ENCODE measurements at places on chromosomes 11 and 22.

DNA sequence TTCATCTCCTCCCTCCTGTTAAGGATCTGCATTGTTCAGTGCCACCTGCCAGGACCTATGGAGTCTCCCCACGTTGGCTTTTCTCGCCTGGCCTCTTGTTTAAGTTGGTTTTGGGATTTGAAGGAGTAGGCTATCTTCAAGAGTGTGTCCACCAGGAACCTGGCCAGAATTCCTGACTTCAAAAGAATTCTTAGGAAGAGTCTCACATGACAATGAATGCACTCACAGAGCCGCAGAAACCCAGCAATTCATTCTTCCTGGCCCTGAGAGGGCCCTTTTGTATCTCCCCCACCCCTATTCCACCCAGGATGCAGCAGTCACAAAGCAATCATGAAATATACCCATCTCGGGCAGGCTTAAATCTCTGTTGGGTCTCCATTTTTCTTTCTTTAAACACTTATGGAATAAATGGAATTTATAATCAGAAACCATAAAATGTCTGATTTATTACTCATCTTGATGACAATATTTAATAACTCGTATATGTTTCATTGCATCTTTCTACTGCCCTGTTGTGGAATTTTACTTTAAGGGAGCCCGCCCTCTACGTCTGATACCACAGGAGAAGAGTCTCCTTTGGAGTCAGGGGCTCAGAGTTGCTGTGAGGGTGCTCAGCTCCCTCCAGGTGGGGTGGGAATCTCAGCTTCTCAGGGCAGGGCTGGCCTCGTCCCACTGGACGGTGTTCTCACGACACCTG lies 507.0 kb downstream of the NTM start:
- no peak for DNase-seq

- peak; percentile 8 for DNase-seq
Measured at GRCh38 chr11:38791346-38791961, 2193.4 kb upstream of the RAG2 start.

- no peak for DNase-seq
Measured at GRCh38 chr22:32579529-32580220, 105.1 kb downstream of the FBXO7 start.

GRCh38 chr22:18121954-18122554 lies 11.4 kb downstream of the TUBA8 start:
- DNase-seq = no peak

DNA sequence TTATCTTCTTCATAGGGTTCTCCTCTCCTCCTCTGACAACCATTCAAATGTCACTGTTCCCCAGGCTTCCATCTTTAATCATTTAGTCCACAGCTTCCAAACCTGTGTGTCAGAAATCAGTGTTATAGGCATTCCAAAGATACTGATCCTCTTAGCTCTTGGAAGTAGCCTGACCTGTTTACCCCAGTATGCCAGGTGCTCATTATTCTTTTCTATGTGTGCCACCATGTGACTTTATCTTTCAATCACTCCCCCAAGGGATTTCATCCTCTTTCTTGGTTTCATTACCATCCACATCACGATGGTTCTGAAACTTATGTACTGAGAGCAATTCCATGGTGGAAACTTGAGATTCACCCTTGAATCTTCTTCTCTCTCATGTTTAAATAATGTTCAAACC lies 7.6 kb downstream of the POU2AF2 start:
- no peak for DNase-seq

GRCh38 chr11:35227576-35228327 lies 88.8 kb downstream of the CD44 start:
- DNase-seq = no peak

DNA sequence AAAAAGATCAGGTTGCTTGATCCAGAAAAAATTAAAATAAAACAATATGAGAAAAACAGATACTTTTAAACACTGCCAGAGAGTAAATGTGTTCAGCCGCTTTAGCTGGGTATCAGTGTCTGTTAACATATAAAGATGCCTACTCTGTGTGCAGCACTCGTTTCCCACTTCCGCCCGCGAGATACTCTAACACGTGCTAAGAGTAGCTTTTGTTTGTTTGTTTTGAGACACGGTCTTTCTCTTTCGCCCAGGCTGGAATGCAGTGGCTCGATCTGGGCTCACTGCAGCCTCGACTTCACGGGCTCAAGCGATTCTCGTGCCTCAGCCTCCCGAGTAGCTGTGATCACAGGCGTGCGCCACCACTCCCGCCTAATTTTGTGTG lies 531 bp upstream of the MEN1 start:
- no peak for DNase-seq

DNA sequence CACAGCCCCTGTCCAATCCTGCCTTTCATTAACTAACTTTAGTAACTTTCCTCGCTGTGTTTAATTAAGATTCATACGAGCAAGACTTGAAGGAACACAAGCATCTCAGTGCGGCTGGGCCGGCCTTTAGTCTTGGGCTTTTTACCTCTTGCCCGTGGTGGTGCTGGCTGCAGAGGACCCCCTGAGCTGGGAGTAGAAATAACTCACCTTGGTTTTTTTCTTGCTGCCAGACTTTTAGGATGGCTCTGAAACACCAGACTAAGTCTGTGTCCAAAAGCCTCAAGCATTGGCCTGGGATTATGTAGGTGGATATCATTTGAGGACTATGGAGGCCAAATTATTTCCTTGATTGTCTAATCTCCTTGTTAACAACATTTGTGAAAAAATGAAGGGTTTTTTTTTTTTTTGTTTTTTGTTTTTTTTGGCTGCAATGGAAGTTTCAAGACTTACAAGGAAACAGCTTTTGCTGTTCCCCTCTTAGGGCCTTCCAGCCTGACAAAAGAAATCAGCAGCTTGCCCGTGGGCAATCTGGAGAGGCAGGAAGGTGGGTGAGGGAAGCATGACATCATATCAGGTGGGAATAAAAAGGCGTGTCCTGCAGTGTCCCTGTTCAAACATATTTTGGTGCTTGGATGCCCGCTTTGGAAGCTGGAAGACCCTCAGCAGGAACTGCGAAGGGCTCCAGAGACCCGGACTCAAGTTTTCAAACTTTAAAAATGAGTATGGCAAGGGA lies 44.0 kb downstream of the SMIM38 start:
- DNase-seq = no peak

DNA sequence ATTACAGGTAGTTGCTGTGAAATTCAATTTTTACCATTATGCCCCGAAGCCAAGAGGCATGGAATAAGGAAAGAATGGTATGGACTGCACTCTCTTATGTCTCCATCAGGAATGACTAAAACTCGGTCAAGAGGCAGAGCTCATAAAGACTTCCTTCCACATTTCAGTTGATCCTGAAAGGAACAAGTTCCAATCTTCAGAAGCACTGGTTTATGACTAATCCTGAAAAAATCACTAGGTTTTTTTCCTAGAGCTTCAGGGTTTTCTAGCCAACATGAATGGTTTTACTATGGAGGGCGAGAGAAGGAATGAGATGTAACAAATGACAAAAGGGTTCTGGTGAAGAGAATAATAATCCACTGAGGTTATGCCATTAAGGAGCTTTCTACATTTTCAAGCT lies 832.2 kb downstream of the NTM start:
- DNase-seq = no peak

DNA sequence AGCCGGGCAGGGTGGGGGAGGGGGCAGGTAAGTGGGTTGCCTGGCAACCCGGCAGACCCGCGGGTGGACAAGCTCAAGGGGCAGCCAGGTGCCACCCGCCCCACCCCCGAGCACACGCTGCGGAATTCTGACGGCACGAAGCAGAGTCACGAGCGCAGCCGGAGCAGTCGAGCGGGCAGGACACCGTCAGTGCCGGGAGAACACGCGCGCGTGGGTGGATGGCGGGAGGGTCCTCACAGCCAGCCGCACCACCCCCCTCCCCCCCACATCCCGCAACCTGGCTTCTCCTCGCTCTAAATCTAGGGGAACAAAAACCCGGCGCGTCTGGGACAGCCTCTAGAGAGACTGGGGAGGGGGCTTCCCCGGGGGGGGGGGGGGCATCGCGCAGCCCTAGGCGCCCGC lies 133.1 kb upstream of the HSD17B12 start:
- peak; percentile 22 for DNase-seq

DNA sequence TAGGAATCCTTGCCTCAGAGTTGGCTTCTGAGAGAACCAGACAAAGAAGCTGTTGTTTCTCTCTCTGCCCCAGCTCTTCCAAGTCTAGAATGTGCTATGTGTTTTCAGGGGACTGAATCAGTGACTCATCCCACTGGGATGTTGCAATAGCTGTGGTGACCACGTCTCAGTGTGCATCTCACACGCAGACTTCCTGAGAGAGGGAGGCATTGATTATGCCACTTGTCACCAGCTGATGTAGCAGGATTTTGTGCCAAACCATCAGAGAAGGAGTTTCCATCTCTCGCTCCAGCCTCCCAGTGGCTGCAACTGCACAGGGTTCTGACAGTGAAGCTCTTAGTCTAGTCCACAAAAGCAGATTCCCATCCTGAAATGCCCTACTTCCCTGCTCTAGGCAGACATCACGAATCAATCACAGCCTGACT lies 455.8 kb downstream of the MIAT start:
- DNase-seq = peak; percentile 11

DNA sequence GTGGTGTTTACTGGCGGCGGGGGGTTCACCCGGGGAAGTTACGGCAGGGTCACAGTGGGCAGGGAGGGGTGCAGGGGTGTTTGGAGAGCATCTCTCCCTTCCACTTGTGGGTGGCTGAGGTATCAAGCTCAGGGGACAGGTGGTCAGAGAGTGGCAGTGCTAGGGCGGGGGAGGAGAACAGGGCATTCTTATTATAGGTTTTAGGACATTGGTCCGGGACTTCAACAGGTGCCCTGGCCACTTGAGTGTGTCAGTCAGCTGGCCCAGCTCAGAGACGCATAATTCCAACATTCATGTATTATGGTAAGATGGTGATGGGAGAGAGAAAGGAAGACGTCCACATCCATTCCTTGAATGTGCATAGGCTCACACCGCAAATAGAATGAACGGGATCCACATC lies 101.7 kb downstream of the TEAD1 start:
- DNase-seq = no peak

GRCh38 chr11:67373648-67374570 lies 511 bp upstream of the CLCF1 start:
- DNase-seq = peak; percentile 64

GRCh38 chr11:114605370-114605769 lies 9.8 kb upstream of the NXPE4 start:
- no peak for DNase-seq

DNA sequence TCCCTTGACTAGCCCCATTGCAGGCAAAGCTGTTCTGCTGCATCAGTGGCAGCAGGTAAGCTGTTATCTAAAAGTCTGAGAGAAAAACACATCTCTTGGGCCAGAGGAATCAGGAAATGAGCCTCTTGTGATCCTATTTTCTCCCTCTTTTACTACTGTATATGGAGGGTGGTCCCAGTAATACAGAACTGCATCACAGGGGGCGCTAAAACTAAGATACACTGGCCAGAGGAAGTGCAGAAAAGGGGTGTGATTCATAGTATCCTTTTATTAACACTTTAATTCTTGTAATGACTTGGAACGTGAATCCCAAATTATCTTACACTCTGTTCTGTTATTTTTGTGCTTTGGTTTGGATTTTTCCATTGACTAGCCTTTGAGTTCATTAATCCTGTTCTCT lies 8.8 kb upstream of the MED17 start:
- DNase-seq = peak; percentile 31

- no peak for DNase-seq
Measured at GRCh38 chr11:78177216-78177615, 11.2 kb downstream of the KCTD21 start.

- no peak for DNase-seq
Measured at GRCh38 chr22:46546466-46547178, 9.2 kb upstream of the CELSR1 start.

DNA sequence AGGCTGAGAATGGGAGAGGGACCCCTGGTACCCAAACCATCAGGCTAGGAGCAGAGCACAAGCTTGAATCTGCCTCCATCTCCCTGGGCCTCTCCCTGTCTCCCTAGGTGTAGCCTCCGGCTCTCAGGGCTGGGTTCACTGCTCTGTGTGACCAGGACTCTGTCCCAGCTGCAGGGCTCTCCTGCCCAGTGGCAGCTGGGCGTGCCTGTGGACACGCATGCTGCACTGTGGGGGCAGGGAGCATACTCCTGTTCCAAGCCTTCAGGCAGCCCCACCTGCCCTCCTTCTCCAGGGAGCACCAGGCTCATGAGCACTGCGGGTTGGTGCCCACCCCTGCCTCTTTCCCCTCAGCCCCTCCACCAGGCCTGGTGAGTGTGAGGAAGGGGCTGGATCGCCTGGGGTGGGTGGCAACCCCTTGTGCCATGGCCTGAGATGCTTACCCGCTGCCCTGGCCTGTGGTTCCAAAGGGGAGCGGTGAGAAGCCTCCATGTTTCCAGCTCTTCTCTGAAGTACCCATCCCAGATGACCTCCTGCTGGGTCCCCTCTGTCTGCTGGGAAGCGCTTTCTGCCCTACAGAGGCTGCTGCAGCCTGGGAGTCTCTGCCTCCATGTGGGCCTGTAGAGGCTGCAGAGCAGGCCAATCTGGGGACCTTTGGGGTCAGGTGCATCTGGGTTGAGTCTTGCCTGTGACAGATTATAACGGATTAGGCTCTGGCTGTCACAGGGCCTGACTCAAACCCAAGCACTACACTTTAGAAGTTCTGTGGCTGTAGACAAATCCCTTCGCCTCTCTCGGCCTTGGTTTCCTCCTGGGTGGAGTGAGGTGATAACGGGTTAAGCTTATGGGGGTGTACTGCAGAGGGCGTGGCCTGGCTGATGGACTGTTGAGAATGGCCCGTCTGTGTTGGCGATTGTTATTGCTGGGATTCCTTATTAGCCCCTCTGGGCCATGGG lies 43.7 kb downstream of the WNT11 start:
- DNase-seq = no peak

DNA sequence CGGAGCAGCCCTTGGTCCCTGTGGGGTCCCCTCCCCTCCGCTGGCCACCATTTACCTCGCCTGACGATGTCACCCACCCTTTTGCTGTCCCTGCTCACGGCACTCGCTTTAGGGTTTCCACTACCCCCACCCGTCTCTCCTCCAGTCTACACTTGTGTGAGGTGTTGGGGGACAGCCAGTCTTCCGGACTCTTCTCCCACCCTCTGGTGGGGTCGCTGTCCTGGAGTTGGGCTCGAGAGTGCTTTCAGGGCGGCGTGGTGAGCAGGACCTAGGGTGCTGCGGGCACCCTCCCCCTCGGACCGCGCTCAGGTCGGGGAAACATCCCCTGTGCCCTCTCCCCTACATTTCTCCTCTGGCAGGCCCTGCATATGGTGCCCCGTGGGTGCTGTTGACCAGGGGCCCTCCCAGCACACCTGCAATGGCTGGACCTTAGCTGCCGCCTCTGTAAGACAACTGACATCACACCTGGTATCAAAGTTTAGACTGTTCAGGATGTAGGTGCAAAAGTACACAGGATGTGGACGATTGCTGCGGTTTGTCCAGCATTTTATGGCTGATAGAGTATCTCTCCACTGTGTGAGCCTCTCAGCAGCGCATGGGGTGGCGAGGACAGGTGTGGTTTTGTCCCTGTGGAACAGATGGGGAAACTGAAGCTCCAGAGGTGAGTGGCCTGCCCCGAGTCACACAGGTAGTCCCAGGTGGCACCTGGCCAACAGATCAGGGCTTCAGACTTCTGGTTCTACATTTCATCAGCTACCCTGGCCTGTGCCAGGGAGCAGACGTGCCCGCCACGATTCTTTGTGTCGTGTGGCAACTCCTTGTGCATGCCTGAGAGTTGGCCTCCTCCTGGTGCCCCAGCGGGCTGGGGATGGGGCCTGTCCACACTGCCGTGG lies 1.2 kb downstream of the GRK2 start:
- peak; percentile 45 for DNase-seq

- no peak for DNase-seq
Measured at GRCh38 chr11:123475469-123475868, 45.4 kb downstream of the GRAMD1B start.

GRCh38 chr22:37425800-37426705 lies 1.2 kb downstream of the ELFN2 start:
- DNase-seq = no peak

Measured in stimulated activated CD4-positive, alpha-beta T cell treated with anti-CD3 and anti-CD28 coated beads, Interleukin-15, amount 100 ng/mL, for 24 hours (primary cell).